Stimulated activated CD8-positive, alpha-beta memory T cell treated with anti-CD3 and anti-CD28 coated beads, Interleukin-4, amount 100 ng/mL, for 4 hours (primary cell): ENCODE measurements at places on chromosomes 6 and 20.

DNA sequence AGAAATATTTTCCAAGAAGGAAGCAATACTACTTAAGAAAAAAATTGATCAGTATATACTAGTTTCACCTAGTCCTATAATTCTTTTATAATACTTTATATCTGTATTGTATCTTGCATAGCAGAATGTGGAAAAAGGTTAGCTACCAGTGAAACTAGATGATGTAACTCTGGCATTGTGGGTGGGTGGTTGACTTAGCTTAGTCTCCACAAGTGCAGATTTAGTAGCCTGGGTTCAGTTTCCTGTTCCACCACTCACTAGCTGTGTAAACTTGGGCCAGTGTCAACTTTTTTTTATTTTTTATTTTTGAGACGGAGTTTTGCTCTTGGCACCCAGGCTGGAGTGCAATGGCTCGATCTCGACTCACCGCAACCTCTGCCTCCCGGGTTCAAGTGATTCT is 2.0 kb downstream of the MUC21 start:
- no peak for DNase-seq

DNA sequence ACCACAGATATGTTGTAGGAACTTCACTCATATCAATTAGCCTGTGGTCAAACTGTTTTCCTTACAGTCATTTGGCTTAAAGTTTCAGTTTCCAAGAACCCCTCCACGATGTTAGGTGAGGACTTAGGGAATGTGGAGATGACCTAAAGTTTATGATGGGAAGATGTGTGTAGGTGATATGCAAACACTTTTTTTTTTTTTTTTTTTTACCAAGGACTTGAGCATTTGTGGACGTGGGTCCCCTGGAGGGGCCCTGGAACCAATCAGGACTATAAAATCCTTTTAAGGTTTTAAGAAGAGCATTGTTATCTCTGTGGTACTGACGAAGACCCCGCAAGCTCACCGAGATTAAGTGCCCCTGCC is 478 bp upstream of the MTHFD1L start:
- no peak for DNase-seq

GRCh38 chr6:160172704-160173103 is 51.1 kb downstream of the SLC22A1 start:
- no peak for DNase-seq

GRCh38 chr20:57205606-57206219 is 60.7 kb downstream of the BMP7 start:
- DNase-seq, result no peak

DNA sequence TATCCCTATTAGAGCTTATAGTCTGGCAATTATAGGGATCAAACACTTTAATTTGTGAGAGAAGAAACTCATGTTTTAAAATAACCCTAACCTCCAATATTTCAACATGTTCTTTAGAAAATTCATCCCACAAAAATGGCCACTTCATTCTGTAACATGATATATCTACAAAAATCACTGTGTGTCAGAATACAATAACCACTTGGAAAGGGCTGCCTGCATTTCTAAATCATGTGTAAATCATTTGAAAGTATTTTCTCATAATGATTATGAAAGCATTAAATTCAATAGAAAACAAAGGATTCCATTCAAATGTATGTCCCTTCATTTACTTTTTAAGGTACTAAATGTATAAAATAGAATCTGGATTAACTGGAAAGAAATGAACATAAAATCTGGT is 101.4 kb upstream of the NHSL1 start:
- no peak for DNase-seq

GRCh38 chr6:43578748-43579147 is 2.8 kb downstream of the POLH start:
- no peak for DNase-seq

DNA sequence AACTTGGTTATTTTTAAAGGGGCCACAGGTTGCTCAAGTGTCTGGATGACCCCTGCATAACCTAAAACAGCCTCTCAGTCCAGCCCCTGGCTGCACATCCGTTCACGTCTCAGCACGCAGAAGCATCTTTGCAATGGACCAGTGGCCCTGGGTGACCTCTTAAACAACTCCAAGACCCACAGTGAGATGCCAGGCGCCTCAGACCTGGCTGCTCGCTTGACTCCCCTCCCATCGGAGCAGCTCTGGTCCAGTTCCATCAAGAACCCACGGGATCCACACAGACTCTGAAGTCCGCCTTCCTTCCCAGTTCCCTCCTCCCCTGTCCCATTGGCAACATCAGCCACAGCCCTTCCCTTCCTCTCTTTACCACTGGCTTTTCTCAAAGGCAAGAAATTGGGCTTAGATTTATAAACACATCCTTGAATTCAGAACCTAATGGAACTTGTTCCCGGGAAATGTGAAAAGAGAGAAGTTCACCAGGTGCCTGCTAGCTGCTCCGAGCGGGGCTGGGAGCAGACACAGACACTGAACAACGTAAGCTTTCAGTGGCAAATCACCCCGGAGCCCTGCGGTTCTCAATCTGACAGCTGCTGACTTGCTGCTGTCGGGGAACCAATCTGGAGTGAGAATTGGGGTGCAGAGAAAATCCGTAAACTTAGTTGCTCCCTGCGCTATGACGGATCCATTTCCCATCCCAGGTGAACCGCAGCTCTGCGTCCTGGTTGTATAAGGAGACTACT is 39.6 kb upstream of the MPC1 start:
- DNase-seq, result no peak

DNA sequence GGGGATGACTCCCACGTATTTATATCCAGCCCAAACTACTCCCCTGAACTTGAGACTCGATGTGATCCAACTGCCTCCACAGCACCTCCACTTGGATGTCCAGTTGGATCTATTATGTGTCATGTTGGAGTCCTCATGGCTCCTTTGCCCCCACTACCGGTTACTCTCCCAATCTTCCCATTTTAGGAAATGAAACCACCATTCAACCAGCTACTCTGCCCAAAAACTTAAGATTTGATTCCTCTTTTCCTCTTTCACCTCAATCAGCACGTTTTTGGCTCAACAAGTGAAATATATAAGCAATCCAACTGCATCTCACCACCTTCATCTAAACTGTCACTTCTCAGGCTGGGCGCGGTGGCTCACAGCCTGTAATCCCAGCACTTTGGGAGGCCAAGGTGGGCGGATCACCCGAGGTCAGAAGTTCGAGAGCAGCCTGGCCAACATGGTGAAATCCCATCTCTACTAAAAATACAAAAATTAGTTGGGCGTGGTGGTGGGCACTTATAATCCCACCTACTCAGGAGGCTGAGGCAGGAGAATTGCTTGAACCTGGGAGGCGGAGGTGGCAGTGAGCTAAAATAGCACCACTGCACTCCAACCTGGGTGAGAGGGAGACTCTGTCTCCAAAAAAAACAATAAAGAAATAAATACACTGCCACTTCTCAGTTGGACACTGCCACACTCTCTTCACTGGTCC is 3.4 kb downstream of the AHCY start:
- no peak for DNase-seq

- no peak for DNase-seq
Observed at GRCh38 chr6:15705981-15706380, 43.2 kb upstream of the DTNBP1 start.

GRCh38 chr6:16354692-16355091 is 116.3 kb downstream of the GMPR start:
- DNase-seq, result no peak

- peak; percentile 6 for DNase-seq
Observed at GRCh38 chr20:561437-562231, 18.0 kb upstream of the CSNK2A1 start.

DNA sequence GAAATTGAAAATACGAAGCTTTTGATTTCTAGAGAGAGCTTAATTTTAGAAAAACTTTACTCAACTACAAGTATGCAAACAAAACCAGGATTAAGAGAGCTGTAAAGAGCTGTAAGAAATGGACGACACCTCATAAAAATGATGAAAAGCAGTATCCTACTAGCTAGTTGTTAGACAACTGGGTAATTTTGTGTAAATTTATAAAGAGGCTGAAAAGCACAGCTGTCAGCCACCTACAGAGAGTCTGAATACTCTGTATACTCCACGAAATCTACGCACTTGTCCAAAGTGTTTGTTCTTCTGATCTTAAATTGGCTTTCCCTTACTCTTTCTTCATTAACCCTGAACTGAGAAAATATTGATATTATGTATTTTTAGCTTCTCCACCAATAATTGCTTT is 808.4 kb upstream of the EPHA7 start:
- DNase-seq, result no peak

DNA sequence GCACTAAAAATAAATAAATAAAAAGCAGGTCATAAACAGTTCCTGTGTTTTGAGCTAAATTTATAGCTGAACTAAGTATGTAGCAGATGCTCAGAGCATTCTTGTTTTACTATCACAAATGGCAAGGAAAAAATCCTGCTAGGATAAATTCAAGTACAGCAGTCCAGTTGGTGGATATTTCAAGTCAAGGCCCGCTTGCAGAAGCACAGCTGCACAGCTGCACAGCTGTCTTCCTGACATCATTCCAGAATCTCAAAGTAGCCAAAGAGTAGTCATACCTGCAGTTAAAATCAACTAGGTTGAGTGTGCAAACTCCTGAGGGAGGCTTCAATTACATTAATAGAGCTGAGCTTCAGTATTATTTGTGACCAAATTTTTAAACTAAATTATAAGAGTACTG is 297.7 kb upstream of the MANEA start:
- no peak for DNase-seq

DNA sequence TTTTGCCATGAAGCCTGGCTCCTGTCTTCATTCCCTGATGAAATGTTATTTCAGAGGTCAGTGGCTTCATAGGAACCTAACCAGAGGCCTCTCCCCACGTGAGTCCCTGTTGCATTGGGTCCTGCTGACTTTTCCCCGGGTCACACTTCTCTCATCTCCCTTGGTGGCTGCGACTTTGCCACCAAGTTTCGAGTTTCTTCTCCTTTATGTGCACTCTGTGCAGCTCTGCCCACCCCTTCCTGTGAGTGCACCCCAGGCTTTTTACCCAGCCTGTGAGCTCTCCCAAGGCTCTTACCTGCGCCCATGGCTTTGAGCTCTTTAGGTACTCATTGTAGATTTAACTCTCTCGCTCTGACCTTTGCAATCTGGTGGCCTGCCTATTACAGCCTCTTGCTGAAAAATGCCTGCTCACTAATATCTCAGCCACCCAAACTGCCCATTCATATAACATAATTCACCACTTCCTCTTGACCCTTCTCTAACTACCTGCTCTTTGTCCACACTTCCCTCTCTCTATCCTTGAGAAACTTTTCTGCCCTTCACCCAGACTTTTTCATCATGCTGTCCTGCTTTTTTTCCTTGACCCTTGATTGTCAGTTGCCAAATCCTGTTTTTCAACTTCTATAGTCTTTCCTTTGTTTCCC is 105.9 kb downstream of the SASH1 start:
- DNase-seq, result no peak

DNA sequence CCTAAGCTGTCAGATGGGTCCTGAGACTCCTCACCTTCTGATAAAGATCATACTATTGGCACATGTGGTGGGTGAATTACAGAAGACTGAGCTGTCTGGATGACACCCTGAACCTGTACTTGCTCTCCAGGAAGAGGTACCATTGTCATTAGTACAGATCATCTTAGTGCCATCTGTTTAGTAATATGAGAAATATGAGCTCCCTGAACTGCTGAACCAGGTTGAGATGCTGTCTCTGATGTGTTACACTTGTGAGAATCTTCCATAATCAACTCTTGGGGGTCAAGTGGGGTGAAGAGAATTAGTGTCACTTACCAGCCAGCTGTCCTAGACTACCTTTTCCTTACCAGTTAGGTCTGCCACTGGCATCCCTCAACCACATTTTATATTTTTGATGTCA is 531.0 kb downstream of the EPHA7 start:
- no peak for DNase-seq

DNA sequence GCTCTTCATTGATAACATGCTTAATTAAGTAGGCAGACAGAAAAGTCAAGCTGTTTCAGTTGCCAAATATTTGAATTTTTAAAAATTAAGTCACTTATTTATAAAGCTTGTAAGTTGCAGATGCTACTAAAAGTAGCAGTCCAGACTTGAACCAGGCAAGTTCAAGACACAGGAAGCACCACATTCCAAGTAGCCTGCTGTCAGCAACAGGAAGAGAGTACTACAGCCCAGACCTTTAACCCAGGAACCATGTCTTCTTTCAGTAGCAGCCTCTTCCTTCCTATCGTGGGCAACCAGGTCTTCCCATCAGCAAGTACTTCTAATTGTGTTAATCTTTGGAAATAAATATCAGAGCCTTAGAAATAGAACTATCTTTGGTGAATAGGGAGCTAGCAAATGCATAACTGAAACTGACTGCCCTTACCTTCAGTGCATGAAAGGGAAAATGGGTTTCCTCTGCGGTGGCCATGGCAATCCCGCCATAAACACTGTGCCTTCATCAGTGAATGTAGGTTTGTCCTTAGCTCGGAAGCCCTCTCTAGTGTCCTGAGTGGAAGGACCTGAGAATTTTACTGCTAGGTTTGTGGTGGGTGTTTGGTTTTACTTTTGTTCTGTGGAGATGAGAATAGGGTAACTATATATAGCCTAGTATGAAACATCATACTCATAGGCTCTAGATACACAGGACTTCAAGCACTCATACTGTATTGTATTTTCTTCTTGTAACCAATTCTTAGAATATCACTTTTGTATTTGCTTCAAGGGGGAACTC is 95.6 kb downstream of the SYCP2 start:
- DNase-seq, result no peak

DNA sequence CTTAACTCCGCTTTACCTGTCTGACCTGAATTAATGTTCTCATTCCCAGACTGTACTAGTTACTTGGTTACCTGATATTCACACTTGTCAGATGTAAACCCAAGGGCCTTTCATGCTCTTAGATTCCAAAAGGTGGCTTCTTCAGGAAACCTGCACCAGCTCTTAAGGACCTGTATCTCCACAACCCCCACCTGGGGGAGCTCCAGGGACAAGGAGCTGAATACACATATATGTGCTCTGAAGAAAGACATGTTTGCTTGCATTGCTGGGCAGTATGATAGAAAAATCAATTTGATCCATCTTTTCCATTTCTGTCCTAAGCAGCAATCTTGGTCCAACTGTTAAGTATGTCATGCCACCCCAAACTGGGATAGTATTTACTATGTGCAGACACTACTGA is 64.8 kb upstream of the POU3F2 start:
- no peak for DNase-seq

- no peak for DNase-seq
Observed at GRCh38 chr6:72636786-72637185, 14.9 kb downstream of the KCNQ5 start.
